T-helper 9 cell (primary cell): ENCODE measurements at places on chromosomes 13 and 19.

- DNase-seq: no peak
Observed at GRCh38 chr19:17338433-17339078, 1.2 kb downstream of the GTPBP3 start.

DNA sequence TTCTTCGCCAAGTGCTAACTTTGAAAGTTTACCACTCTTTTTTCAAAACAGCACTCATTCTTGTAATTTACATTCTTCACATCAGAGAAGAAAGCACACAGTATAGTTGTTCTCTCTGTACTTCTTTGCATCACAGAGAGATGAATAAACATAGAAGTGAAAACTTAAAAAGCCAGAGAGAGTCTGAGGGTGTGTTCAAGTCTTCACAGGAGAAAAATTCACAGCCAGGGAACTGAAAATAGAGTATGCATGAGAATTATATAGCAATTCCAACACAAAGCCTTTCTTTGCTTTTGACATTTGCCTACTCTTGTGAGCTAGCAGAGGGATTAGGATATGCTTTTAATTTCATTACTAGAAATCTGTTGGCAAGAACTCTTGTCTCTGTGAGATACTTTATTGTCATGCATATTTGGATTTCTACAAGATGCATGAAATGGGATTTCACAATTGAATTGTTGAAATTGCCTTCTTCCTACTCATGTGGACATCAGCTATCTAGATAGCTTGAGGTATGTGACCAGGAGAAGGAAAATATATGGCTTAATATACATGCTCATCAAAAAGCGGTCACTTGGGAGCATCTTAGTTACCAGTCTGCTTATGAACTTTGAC is 166.1 kb downstream of the SLC7A1 start:
- DNase-seq: no peak

DNA sequence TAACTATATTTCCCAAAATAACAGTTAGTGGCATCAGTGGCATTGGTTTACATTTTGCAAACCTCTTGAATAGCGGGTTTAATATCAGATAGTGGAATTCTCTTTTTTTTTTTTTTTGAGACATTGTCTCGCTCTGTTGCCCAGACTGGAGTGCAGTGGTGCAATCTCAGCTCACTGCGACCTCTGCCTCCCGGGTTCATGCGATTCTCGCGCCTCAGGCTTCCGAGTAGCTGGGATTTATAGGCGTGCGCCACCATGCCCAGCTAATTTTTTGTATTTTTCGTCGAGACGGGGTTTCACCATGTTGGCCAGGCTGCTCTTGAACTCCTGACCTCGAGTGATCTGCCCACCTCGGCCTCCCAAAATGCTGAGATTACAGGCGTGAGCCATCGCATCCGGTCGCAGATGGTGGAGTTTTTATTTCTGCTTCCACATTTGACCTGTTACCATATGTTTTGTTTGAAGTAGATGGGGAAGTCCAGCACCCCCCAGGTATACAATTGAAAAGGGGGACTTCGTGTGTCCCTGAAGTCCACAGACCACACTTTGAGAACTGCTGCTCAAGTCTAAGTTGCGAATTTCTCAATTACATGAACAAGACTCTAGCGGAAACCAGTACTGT is 40.5 kb upstream of the XPO4 start:
- DNase-seq: no peak

- DNase-seq: no peak
Observed at GRCh38 chr19:51739466-51740213, 12.0 kb downstream of the FPR1 start.

DNA sequence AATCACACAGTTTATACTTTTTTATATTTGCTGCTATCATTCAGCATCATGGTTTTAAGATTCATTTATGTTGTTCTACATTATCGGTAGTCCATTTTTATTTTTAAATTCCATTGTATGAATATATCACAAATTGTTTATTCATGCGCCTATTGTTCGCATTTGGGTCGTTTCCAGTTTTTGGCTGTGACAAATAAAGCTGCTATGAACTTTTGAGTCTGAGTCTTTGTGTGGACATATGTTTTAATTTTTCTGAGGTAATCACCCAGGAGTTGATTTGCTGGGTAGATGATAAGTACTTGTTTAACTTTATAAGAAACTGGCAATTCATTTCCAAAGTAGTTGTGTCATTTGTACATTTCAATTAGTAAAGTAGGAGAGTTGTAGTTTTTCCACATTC is 74.2 kb upstream of the CSNK1A1L start:
- no peak for DNase-seq

- no peak for DNase-seq
Observed at GRCh38 chr13:90438576-90438975, 908.9 kb upstream of the MIR17HG start.

- DNase-seq: no peak
Observed at GRCh38 chr19:13036366-13036976, 41.2 kb downstream of the NFIX start.

- DNase-seq: no peak
Observed at GRCh38 chr19:17739121-17739875, 12.0 kb upstream of the FCHO1 start.

DNA sequence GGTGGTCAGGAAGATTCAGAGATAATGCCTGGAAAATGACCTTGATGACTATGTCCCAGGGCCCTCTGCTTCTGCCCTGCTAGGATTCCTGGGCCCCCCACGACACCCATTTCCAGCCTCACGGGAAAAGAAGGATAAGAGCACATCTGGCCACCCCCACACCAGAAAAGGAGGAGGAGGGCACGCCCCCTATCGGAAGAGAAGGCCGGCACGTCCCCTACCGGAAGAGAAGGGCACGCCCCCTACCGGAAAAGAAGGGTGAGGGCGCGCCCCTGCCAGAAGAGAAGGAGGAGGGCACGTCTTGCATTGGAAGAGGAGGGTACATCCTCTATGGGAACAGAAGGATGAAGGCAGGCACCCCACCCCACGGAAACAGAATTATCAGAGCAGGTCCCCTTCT is 84.3 kb downstream of the IER2 start:
- DNase-seq: peak; percentile 22
